ENCODE measurements at places on chromosomes 5 and 9.

DNA sequence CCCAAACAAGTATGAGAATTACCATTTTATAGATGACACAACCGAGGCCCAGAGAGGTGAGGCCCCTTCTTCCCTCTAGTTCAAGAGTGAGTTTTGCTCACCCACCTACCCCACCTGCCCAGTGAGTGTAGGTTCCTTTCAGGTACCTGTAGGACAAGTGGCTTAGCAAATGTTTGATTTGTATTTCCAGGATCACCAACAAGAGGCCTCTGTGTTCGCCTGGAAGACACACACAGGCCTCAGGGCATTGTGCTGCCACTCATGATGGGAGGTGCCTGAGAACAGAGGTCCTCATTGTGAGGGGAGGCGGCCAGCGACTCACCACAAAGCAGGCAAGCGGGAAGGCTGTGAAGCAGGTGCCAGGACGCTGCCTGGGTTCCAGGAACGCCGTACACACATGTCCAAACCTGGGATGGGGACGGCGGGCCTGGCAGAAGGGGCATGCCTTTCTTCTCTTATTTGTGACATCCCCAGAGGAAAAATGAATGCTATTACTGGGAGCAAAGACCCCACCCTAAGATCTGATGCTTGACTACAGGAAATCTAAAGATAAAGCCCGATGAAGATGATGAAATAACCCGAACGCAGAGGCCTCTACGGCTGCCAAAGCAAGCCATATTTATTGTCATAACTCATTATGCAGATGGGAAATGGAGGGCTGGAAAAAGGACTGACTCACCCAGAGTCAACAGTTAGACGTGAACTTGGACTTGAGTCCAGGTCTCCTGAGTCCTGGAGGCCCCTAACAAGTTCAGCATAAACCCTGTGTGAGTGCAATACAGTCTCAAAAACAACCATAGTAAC lies 60.2 kb upstream of the SLC25A51 start:
- DNase-seq, result peak; percentile 86

DNA sequence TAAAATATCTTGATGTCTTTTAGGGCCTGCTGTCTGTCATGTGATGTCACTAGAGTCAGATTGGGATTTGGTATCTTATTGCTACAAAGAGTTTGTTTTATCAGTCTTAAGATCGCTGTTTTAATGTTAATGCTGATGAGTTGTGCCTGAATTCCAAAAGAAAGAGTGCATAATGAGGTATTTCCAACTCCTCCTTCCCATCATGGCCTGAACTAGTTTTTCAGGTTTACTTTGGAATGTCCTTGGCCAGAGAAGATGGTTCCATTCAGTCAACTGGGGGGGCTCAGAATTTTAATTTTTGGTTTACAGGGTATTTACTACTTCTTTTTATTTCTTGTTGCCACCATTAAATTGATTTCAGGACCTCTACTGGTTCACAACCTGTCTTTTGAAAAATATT lies 74.3 kb upstream of the MARCHF11 start:
- DNase-seq, result no peak

DNA sequence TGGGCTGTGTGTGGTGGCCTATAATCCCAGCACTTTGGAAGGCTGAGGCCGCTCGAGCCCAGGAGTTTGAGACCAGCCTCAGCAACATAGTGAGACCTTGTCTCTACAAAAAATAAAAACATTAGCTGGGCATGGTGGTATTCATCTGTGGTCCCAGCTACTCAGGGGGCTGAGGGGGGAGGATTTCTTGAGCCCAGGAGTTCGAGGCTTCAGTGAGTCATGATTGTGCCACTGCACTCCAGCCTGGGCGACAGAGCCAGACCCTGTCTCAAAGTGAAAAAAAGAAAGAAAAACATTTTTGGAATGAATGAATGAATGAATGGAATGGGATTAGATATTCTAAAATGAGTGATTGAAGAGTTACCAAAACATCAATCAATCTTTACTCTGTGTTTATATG lies 85.8 kb downstream of the FGF1 start:
- DNase-seq, result no peak

GRCh38 chr5:118952992-118953651 lies 35.2 kb downstream of the DTWD2 start:
- peak; percentile 1 for DNase-seq

DNA sequence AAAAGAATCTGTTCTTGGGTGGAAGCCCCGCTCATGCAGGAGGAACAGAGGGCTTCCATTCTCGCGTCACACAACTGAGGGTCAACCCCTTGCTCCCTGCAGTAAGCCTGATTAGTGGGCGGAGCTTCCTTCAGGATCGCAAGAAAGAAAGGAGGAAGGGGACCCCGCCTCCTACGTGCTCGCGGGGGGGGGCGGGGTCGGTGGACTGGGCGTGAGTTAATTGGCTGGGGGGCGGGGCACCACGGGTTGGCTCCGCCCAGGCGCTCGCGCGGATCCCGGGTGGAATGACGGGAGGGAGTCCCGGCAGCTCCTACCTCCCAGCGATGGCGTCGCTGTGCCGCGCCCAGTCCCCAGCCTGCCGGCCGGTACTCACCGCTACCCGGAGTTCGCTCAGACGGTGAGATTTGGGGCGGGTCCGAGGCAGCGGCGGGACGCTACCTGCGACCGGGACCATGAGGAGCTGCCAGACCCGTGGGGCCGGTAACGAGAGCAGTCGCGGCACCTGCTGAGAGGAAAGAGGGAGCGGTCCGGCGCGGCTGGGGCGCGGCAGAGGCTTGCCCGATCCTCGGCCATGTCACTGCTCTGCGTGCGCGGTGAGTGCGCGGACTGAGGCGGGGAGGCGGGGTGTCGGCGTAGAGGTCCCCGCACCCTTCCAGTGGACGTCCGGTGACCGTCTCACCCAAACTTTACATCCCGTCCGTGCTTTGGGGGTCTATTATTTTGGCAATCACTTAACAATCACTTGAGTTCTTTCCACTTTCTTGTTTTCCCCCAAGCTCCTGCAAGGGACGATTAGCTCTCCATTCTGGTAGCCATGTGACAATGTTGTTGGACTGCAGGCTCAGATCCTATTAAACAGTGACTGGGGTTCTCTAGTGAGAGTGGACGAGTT lies at the start of gene UNC13B:
UNC13B (plus strand) TSS at position 297 of the 892 bp plus-strand sequence; CDS start at position 572, 275 bp downstream.
- peak; percentile 96 for DNase-seq

- DNase-seq, result no peak
Observed at GRCh38 chr9:99465231-99465907, 243.3 kb downstream of the SEC61B start.

GRCh38 chr9:20217596-20217995 lies 404.7 kb downstream of the MLLT3 start:
- DNase-seq, result no peak

GRCh38 chr5:90549729-90550275 lies 8.8 kb upstream of the ADGRV1 start:
- DNase-seq, result no peak
